ENCODE measurements at places on chromosomes 6 and 20.

GRCh38 chr20:51497542-51498467 lies 44.7 kb downstream of the NFATC2 start:
- no peak for DNase-seq

- peak; percentile 88 for DNase-seq
Observed at GRCh38 chr6:84462698-84463097, 235.3 kb upstream of the CEP162 start.

GRCh38 chr6:152170702-152171667 lies 363.5 kb downstream of the ESR1 start:
- DNase-seq: no peak

DNA sequence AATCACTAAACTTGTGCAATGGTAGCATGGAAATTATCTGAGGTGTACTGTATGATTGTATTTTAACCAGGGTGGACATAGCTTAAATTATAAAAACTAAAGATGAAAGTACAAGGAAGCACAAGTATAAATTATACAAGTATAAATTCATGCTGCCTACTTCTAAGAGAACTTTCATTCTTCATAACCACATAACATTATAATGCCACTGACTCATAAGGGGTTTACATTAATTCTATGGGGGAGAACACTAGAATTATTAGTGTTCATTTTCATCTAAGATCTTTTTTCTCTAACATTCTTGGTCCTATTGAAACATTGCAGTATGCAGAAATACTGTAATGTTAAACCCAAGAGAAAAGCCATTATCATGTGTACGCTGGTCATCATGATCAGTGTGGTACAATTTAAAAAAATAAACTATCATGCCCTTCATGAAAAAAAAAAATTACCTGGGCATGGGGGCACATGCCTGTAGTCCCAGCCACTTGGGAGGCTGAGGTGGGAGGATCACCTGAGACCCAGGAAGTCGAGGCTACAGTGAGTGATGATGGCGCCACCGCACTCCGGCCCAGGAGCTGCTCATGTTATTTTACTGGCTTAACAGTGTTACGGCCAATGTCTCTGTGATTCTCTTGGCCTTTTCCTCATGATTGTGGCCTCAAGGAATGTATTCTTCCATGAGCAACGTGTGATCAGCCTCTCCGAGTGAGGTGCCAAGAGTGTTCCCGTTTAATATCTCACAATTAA lies 25.9 kb upstream of the AHCY start:
- peak; percentile 26 for DNase-seq

DNA sequence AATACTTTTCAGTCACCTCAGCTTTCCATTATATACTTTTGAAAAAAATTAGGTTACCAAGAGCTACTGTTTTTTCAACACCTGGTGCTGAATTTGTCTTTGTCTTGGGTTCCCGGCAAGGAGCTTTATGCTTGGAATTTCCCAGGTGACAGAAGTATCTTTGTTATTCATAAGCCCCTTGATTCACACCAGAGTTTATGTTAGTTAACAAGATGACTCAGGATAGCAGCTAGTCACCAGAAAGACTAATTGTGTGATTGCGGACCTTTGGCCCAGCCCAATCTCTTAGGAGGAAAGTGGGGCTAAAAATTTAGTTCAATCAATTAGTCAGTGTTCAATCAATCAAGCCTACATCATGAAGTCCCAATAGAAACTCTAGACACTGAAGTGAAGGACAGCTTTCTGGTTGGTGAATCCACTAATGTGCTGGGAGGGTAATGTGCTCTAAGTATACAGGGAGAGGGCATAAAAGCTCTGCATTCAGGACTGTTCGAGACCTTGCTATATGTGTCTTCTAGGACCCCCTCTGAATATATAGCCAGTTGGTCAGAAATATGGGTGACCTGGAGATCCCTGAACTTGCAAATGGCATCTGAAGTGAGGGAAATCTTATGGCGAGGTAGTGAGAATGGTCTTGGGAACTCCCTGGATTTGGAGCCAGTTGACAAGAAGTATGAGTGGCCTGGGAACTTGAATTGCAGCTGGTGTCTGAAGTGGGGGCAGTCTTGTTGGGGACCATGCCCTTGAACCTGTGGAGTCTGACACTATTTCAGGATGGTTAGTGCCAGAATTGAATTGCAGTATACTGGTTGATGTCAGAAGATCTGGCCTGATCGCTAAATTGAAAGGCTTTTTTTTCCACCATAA lies 16.2 kb downstream of the TMEM30A start:
- DNase-seq: peak; percentile 31

- DNase-seq: no peak
Observed at GRCh38 chr6:117194271-117194670, 71.1 kb upstream of the VGLL2 start.

All from EH (cell line).